ENCODE measurements at places on chromosomes 5 and 9.

DNA sequence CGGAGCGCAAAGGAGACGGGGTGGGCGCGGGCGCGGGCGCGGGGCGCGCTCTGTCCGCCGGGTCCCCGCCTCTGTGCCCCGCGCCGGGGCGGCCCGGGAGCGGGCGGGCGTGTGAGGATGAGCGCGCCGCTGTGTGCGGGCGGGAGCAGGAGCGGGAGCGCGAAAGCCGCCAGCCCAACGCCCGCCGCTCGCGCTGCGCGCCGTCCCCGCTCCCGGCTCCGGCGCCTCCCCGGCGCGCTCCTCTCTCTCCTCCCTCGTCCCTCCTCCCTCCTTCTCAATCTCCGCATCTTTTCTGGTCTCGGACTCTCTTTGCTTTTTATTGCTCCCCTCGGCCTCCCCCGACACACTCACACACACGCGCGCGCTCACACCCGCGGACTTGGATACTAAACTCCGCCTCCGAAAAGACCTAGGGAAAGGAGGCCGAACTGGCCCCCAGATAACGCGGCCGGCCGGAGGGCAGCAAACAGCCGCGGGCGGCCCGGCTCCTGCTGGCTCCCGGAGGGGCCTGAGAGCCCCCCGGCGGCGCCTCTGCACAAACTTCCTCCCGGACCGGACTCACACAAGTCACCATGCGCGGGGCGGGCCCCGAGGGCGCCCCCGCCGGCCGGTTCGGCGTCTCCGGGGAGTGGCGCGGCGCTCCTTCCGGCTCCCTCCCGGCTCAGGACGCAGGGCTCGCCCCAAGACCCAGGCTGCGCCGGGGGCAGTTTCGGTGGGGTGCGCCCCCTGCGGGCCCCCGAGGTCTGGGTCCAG lies at the start of gene FIBCD1:
Gene FIBCD1, minus strand, starts transcription at position 596 of the 753 bp plus-strand sequence. CDS start 640 bp downstream, outside the sequence.
- DNase-seq: peak; percentile 26

- no peak for DNase-seq
Measured at GRCh38 chr5:45262061-45262590, 434.1 kb downstream of the HCN1 start.

DNA sequence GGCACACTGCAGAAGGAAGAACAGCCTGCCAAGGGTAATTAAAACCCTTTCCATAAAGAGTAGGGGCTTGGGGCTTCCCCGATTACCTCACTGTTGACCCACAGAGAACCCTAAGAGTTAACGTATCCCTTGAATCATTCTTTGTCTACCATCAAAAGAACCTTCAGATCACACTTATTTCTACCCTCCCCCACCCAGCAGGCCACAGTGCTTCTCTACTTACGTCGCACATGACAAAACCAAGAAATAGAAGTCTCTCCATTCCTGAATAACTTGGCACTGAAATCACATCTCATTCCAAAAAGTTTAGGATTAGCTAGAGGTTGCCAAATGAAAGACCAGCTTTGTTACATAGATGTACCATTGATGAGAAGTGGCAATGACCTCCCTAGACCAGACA lies 268.7 kb upstream of the GAS1 start:
- no peak for DNase-seq

- DNase-seq: no peak
Measured at GRCh38 chr5:111280282-111280951, 56.2 kb downstream of the CAMK4 start.

DNA sequence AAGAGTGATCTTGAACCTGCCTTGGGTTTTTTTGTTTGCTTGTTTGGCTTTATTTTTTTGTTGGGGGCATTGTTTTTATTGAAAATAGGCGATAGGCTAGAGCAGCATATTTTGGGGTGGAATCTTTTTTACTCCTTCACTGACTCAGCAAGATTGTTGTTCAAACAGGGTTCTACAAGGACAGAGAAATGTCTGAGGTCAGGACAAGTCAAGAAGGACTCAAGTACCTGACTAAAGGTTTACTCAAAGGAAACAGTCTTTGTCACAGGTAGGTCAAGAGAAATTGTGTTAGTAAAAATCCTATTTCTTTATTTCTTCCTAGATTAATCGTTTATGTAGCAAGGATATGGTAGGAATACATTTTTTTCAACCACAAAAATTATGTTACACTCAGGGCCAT lies 1564.0 kb upstream of the CDH9 start:
- DNase-seq: no peak
